ENCODE measurements at places on chromosomes 2 and 18. TPM values are rescaled to one million over a fixed set of nuclear protein-coding genes. Genes with fewer than 3 reads are reported as not detected.

DNA sequence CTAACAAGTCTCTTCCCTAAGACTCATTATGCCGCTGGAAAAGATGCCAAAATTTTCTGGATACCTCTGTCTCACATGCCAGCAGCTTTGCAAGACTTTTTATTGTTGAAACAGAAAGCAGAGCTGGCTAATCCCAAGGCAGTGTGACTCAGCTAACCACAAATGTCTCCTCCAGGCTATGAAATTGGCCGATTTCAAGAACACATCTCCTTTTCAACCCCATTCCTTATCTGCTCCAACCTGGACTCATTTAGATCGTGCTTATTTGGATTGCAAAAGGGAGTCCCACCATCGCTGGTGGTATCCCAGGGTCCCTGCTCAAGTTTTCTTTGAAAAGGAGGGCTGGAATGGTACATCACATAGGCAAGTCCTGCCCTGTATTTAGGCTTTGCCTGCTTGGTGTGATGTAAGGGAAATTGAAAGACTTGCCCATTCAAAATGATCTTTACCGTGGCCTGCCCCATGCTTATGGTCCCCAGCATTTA is 26.3 kb downstream of the DHRS9 start:
- DNase-seq: no peak

- peak; percentile 16 for DNase-seq
These were observed 978.1 kb upstream of the CDH2 start for GRCh38 chr18:29154758-29155725.

The INO80D gene
- 5.3 TPM for polyA plus RNA-seq

- no peak for DNase-seq
These were observed 54.1 kb upstream of the MEX3C start for GRCh38 chr18:51251625-51252024.

- DNase-seq: peak; percentile 51
These were observed 106.0 kb downstream of the DTNB start for GRCh38 chr2:25567406-25567805.

DNA sequence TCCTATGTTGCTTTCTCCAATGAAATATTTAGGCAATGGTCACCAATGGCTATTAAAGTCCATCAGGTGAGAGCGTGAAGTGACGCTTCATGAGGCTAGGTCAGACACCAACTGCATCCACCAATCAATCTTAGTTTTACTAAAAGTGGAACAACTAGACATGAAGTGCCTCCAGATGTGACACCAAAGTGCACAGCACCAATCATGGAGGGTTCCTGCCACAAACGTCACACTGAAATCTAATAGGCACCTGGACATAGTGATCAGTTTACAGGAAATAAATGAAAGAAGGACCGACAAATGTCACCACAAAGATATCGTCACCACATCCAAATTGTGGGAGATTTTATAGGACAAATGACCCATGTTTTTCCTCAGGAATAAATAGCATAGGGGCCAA is 70.5 kb downstream of the PSMG2 start:
- DNase-seq: no peak

The RNU2-63P gene
- polyA plus RNA-seq: not detected

DNA sequence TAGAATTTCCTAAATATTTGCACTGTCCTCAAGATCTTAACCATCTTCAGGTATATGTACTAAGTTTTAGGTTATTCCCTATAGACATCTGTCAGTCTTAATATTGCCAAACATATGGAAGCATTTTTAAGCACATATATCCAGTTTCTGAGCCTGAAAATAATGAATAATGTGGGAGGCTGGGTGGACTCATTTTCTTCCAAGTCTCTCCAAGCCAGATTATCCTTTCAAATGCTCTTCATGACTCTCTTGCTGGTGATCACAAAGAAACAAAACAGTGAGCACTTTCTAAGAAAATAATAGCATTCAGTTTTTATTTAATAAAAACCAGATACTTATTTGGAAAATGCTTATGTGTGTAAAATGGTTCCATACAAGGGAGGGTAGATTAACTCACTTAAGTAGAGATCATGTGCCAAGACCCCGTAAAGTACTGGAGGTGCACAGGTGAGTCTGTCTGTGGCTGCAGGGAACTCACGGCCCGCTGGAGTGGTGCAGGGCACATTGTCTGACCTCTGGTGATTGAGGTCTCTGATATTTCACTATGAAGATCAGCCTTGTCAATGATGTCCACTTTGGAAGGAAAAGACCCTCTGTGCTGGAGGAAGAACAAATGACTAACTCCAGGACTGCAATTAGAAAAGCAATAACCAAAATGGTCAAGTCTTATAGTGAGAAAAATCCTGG is 161.6 kb downstream of the TMEM18 start:
- DNase-seq: no peak

DNA sequence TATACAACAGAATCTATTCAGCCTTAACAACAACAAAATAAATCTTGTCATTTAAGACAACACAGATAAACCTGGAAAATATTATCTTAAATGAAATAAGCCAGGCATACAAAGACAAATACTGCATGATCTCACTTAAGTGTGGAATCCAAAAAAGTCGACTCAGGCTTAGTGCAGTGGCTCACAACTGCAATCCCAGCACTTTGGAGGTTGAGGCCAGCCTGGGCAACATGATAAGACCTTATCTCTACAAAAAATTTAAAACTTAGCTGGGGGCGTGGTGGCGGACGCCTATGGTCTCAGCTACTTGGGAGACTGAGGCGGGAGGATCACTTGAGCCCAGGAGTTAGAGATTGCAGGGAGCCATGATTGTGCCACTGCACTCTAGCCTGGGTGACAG is 75.2 kb upstream of the RNU4ATAC start:
- DNase-seq: no peak

The PDCD1 gene
- 0.47 TPM for polyA plus RNA-seq

DNA sequence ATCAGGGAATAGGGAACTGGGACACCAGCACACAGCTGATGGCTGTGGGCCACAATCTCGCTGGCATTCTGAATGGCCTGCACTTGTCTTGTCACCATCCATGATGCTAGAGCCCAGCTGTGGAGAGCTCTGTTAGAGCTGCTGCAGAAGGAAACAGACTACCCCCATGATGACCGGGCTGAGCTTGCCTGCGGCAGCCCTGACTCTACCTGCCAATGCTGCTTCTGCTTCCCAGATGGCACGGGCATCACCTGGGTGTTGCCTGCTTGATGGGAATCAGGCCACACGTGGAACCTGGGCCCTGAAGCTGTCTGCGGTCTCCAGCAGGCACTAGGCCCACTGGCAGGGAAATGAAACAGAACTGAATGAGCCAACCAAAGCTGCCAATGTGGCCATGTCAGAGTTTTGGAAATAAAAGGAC is 11.2 kb upstream of the DAW1 start:
- no peak for DNase-seq

GRCh38 chr18:26453386-26453901 is 94.9 kb downstream of the KCTD1 start:
- no peak for DNase-seq

DNA sequence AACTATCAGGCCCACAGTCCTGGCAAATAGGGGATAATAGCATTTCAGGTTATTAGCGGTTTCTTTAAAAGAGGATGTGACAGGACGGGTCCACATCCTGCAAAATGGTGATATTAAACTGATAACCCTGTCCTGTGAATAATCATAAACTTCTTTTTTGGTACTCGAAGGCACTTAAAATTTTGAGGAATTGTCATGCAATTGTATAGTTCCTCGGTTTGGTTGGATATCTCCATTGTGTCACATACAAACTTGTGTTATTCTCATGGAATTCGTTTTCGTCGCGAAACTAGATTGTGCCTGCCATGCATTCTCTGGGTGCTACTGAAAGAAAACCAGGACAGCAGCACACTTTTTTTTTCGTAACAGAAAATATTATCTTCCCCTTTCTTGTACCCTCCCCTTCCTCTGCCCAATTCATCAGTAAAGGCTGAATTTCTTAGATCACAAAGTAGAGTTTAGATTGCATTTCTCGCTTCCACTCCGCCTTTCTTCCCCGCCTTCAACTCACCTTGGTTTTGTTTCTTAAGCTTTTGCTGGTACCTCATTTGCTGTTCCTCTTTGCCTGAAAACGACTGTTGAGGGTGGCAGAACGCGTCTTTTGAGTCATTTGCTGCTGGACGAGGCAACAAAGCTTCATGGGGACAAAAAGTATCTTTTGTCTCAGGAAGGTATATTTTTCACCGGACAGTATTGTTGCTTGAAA is 1.3 kb downstream of the CERS6 start:
- DNase-seq: no peak

The FMNL2 gene
- 15.4 TPM for polyA plus RNA-seq

DNA sequence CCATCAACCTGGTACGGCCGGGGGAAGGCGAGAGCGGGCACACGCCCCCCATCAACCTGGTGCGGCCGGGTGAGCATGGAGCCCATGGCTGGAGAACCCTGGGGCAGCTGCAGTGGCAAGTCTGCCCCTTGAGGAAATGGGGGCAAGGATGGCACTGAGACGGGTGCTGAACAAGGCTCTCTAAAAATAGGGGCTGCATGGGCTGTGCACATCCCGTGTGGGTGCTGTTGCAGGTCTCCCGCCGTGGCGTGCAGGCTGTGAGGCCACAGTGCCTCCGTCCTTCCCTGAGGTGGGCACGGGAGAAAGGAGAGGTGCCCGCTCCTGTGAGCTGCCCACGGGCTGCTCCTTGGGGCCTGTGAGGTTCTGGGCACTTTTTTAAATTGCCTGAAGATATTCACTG is 99.2 kb downstream of the NFATC1 start:
- DNase-seq: no peak

- no peak for DNase-seq
These were observed 22.1 kb upstream of the EVA1A start for GRCh38 chr2:75582840-75583239.

DNA sequence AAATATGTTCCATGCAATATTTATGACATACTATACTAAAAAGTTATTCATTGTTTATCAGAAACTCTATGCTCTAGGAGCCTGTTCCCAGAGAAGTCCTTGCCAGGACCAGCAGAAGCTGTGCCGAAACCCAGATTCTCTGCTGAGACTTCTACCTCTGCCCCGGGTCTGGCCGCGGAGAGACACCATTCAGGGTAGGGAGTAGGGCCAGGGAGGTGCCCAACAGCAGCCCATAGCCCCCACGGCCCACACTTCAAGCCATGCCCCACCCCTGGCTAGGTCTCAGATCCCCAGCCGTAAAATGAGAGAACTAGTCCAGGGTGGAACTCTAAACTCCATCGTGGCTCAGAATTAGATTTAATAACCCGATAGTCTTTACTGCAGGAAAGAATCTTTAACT is 102.9 kb downstream of the ZFP36L2 start:
- no peak for DNase-seq

The EGR4 gene
- polyA plus RNA-seq: 4.6 TPM

GRCh38 chr2:73970850-73971471 is 13.7 kb upstream of the TET3 start:
- peak; percentile 83 for DNase-seq

GRCh38 chr18:13137670-13138419 is 80.7 kb upstream of the LDLRAD4 start:
- DNase-seq: peak; percentile 87

GRCh38 chr2:190786404-190787166 is 94.0 kb upstream of the GLS start:
- DNase-seq: peak; percentile 74

- peak; percentile 40 for DNase-seq
These were observed 714 bp downstream of the ASXL3 start for GRCh38 chr18:33578518-33579348.

Data from testis (tissue), 5 donors.